ENCODE measurements at places on chromosomes 6 and 20.

DNA sequence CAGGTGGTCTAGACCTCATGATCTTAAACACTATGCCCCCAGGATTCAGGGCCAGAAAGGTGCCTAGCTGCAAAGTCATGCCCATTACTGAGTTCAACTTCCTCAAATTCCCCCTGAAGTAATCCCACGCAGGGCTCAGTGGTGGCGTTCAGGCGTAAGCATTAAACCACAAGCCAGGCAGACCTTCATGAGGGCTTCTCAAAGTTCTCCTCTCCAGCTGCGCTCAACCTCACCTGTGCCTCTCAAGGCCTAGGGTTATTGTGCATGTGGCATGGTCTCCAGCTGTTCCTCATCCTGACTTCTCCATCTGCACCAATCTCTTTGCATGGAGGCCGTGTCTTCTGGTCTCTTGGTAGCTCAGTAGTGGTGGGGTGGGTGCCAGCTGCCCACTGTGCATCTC, 113.6 kb downstream of the TSHZ2 start:
- no peak for DNase-seq

- DNase-seq, result no peak
These were observed 9.4 kb upstream of the DSTN start for GRCh38 chr20:17560344-17561074.

- DNase-seq, result no peak
These were observed 229.2 kb downstream of the COL12A1 start for GRCh38 chr6:74976701-74977100.

DNA sequence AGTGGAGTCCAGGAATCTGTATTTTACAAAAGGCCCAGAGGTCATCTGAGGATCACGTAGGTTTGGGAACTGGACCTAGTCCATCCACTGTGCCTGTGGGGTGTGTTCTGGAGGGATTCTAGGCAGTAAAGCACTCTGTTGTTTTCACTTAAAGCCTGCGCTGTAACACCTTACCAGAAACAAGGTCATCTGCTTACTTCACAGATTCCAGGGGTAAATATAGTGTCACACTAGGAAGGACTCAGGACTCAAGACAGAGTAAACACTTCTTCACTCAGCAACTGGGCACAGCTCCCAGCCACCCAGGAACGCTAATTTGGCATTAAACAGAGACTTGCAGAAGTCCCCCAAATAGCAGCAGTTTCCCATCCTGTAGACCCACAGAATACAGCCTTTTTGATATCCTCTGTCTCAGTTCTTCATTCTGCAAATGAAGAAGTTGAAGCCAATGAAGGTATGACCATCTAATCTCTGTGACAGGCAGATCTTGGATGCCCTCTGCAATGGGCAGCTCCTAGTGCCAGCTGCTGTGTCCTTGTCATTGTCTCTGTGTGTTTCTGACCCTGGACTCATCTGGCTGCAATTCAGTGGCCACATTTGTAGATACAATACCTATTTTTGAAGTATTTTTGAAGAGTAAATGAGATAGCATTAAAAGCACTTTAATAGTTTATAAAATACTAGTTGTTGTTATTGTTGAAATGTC, 129.1 kb downstream of the SLC24A3 start:
- DNase-seq, result no peak

GRCh38 chr20:38192323-38192885, 27.3 kb upstream of the TGM2 start:
- DNase-seq, result no peak

DNA sequence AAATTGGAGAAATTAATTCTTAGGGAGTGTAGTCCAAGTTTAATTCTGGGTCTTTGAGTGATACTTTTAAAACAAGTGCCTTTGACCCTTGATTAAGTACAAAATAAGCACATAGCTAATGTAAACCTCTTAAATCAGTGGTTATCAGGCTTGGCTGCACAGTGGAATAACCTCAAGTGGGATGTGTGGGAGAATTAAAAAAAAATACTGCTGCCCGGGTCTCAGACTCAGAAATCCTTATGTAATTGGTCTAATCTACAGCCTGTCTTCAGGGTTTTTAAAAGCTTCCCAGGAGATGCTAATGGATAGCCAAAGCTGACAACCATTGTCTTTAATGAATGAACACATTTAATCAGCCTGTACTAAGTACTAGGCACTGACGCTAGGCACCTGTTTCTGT, 28.5 kb upstream of the TMEM14A start:
- DNase-seq, result no peak

GRCh38 chr20:49320460-49320859, 42.6 kb upstream of the ZNFX1 start:
- no peak for DNase-seq

- no peak for DNase-seq
These were observed 180.4 kb downstream of the AIG1 start for GRCh38 chr6:143241111-143241510.

GRCh38 chr6:150646228-150646627, 46.5 kb downstream of the PLEKHG1 start:
- DNase-seq, result no peak
